ENCODE measurements at places on chromosomes 11 and 22.
A peak's percentile ranks its signal among the peaks of the same experiment; 100 is the strongest.

DNA sequence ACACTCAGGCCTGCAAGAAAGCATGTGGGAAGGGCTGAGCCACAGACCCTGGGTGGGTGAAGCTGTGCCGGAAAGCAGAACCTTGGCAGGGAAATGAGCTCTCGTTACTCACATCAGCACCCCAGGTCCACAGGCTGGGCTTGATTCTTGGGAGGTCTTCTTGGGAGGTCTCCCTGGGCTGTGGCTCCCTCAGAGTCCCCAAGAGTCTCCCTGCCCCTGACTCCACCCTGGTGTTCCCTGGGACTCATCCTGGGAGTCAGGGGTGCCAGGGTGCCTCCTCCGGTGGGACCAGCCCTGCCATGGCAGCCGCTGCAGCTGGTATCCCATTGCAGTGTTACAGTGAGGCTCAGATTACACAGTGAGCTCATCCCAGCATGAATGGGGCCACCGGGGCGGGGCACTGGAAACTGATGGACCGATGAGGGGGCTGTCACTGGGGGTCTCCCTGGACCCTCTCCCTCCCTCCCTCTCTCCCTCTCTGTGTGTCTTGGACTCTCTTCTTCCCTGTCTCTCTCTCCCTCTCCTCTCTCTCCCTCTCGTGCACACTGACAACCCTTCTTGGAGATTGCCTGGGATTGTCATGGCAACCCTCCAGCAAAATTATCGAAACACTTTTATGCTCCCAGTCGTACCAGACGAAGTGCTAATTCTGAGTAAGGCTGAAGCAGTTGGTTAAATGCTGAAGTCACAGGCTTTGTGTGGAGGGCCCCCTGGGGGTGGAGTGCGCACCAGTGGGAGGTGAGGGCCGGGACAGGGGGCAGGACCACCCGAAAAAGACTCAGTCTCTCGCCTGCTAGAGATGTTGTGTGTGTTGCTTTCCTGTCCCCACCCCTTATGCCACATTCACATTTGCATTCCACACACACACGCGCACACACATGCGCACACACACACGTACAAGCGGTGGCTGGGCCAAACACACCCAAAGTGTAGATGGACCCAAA is 8.6 kb upstream of the C11orf96 start:
- peak; percentile 76 for DNase-seq

DNA sequence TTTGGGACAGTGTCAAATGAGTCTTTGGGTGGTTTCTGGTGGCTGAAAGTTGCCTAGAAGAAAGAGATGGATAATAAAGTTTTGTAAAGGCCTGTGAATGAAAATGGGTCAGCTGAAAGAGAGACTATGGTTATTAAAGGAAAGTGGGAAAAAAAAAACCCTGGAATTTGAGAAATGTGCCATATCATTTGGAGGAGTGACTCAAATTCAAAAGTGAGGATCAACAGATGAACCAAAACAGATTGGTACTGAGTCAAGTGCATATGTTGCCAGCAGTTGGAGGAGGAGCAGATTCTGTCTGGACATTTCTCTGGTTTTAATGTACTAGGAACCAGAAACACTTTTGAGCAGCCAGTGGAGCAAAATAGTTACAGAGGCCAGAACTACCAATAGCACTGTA is 339.8 kb downstream of the KCNA4 start:
- DNase-seq: no peak

DNA sequence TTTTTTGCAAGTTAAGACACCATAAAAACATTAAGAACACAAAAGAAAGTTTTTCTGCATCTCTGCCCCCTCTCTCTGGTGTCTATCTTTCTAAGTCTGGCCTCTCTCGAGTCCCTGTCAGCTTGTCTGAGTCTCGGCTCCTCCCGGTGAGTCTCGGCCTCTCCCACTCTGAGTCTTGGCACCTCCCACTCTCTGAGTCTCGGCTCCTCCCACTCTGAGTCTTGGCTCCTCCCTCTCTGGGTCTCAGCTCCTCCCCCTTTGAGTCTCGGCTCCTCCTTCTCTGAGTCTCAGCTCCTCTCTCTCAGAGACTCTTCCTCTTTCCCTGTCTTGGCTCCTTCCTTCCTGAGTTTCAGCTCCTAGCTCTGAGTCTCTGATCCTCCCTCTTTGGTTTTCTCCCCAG is 72.5 kb upstream of the AMPD3 start:
- no peak for DNase-seq

DNA sequence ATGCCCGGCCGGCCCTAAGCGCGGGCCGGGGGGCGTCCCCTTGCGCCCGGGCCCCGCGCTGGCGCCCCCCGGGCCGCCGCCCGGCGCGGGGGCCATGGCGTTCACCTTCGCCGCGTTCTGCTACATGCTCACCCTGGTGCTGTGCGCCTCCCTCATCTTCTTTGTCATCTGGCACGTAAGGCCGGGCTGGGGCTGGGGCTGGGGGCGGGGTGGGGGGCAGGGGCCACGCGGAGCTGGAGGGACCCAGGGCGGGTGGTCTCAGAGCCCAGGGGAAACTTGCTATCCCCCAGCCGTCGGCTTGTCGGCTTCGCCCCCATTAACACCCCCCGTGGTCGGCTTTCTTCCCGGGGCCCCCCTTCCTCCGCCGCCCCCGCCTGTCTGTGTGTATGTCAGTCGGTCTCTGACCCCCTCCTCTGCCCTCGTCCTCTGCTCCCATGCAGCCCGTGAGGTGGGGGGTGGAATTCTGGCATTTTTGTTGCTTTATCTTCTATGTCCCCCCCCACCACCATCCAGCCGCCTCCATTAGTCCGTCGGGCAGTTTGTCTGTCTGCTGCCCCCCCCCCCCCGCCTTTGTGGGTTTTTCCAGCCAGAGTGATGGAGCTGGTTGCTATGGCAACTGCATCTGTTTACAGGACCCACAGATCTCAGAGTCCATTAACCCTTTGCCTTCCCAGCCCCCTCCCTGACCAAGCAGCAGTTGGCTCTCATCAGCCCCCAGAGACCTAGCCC is 552 bp downstream of the CNIH2 start:
- DNase-seq: no peak

GRCh38 chr11:113273720-113274119 is 40.7 kb upstream of the TTC12 start:
- no peak for DNase-seq

DNA sequence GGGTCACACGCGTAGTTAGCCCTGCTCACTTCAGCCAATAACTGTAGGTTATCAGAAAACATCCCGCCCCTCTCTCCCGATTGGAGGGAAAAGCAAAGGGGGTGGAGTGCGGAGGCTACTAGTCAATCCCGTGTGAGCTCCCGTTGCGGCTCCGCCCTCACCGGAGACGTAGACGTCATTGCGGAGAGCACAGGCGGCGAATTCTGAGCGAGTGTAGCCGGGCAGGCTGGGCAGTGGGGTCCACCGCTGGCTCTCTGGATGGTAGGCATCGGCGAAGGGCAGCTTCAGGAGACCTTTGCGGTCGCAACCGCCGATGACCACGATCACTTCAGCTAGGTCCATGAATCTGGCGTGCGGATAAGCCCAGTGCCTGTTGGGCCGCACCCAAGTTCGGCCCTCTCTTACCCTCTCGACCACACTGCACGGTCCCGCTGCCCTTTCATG is 4.7 kb downstream of the KLHL35 start:
- DNase-seq: peak; percentile 87

DNA sequence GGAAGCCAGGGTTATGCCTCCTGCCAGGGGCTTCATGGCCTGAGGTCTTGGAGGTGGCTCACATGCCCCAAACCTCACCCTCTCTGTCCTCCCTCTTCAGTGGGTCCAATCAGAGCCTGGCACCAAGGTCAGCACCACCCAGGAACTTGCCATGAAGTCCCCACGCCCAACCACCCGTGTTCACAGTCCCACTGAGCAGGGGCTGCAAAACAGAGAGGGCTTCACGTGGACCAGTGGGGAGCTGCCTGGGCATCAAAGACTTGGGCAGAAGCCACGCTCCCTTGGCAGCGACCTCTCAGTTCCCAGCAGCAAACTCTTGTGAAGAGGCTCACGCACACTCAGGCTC is 425.8 kb upstream of the B3GAT1 start:
- no peak for DNase-seq

DNA sequence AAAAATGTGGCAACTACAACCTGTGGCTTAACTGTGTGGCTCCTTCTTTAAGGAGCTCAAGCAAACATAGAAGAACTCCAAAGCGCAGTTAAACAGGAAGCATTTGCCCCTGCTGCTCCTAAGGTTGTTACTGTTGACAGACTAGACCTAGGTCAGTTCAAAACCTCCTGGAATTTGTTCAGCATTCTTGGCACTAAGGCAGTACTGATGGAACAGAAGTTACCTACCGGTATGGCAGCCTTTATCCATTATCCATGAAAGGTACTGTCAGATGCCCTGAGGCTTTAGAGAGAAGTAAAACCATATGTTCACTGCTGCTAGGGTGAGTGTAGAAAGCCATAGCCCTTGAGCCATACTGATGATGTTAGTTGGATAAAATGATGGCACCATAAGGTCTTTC is 916.5 kb upstream of the FAT3 start:
- no peak for DNase-seq

DNA sequence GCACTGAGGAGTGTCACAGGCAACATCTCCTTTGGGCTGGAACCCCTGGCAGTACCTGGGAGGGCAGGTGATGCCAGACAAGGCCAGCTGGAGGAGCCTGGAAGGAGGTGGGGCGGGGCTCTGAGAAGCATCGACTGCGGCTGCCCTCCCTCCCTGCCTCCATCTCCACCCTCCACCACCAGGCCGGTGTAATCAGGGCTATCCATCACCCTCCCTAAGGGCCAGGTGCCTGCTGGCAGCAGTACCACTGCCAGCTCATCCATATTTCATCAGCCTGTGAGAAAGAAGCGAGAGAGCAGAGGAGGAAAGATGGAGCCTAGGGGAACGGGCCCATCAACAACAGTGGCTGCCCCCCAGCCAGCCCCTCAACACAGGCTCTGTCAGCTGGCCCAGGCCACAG is 51.4 kb upstream of the RASD2 start:
- no peak for DNase-seq

GRCh38 chr11:24963852-24964251 is 467.0 kb downstream of the LUZP2 start:
- peak; percentile 15 for DNase-seq

DNA sequence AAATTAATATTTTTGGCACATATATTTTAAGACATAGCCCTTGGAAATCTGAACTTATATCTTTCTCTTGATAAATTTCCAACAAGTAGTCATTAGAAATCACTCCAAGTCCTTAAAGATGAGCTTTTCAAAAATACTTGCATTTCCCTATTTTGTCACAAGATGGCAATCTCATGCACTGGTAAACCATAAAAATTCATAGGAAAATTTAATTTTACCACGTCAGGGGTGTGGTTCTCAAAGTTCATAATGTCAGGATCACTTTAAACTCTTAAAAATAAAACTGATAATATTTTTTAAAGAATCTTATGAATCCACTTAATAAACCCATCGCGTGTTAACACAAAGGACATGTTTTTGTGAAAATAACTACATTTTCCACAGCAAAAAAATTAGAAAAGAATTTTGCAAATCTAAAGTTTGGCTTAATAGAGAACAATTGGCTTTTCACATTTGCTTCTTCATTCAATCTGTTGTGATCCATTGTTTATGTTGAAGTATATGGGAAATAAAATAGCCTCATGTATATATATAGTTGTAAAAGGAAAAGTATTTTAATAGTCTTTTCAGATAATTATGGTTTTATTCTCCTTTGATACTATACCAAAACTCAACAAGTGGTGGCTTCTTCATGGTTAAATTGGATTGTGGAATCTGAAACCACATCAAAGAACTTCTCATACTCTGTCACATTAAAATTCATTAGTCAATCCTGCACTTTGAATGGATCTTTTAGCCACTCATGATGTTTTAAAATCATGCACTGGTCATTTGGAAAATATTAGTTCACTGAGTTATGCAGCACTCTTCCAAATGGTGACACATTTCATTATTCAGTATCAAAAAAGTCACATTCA is 169.1 kb downstream of the CADM1 start:
- DNase-seq: peak; percentile 39

Measured in fibroblast of upper back skin (primary cell).